GM12892 (cell line): ENCODE measurements at places on chromosomes 16 and 17.

- no peak for DNase-seq
These were observed 23.5 kb downstream of the TBX4 start for GRCh38 chr17:61475726-61476125.

DNA sequence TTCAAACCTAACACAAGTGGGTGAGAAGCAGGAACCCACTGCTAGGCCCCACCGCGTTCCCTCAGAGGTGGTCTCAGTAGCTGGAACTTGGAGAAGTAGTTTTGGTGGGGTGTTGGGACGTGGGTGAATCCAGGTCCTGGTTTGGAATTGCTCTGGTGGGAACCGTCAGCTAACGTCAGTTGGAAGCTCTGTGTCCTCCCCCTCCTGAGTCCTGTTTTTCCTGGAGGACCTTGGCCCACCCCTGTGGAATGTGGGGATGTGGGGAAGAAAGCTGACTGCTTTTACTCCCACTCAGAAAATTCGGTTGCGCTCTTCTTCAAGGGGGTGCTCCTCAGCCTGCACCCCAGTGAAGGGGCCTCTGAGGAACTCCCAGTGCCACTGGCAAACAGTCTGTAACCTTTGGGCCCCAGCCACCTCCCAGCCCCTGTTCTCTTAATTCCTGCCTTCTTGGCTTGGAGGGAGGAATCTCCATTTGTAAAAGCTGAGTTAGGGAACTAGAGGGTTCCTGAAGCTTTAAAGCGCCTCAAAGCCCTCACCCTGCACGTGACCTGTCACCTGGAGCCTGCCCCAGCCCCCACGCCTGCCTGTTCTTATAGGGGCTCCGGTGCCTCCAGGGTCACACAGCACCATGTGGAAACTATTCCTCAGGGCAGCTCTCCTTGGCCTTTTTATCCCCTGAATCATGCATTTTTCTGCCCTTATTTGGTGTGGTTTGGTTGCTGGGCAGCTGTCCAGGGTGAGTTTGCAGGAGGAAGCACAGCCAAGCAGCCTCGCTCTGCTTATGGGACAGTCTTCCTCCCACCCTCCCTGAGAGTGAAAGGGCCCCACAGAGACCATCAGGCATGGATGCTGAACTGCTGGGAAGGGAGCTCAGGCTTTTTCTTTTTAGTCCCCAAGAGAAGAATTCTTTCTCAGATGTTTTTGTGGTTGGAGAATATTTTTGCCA, 16.2 kb upstream of the NAGLU start:
- no peak for DNase-seq

DNA sequence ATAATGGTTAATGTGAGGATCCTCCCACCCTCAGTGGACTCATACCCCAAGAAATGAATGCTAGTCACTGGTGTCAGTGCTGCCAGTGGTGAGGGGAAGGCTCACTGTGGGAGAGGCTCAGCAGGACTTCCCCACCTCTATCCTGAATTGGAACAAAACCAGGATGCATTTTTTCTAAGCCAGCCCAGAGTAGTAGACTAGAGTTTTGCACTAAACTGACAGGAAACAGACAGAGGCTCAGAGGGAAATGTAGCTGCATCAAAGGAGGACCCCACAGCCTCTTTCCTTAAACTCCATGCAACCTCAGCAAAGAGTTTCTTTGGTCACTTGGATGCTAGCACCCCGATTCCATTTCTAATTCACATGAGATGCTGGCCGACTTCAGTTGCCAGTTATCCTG, 10.7 kb upstream of the SKAP1 start:
- no peak for DNase-seq

- DNase-seq, result no peak
These were observed 18.7 kb downstream of the ZNHIT3 start for GRCh38 chr17:36505171-36505570.

- no peak for DNase-seq
These were observed 70.5 kb downstream of the RBBP6 start for GRCh38 chr16:24609740-24610415.

- DNase-seq, result no peak
These were observed 47.1 kb upstream of the SDK2 start for GRCh38 chr17:73691321-73691766.
